Skeletal muscle cell (primary cell): ENCODE measurements at places on chromosomes 16 and 17.
A peak's percentile ranks its signal among the peaks of the same experiment; 100 is the strongest.

DNA sequence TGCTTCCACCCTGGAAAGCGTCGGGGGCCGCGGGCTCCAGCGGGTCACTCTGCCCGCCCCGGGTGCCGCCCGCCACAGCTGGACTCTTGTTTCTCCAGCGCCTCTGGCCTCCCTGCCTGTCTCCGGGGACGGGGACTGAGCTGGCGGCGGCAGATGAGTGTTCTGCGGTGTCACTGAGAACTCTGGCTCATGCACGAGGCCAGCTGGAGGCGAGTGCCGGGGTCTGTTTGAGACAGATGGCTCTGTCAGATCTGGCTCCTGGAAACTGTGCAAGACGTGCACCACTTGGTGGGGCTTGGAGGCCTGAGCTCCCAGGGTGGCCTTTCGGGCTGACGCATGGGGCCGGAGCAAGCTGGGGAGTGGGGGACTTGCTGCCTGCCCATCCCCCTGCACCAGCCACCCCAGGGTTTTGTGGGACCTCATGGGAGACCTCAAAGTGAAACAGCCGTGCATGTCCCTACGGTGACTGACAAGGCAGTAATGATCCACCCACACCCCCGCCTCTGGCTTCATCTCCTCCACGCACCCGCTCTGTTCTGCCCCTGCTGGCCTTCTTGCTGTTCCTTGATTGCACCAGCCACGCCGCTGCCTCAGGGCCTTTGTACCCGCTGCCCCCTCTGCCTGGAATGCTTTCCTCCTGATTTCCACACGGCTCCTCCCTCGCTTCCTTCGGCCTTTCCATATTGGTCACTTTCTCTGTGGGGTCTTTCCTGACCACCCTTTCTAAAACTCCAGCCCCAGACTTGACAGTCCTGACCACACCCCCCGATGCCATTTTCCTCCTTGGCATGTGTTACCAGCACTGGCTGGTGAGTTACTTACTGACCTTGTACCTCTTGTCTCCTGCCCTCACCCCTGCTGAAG lies 174.9 kb upstream of the CIBAR2 start:
- peak; percentile 27 for DNase-seq

- DNase-seq: no peak
Measured at GRCh38 chr16:86775511-86775921, 197.2 kb downstream of the FOXL1 start.

DNA sequence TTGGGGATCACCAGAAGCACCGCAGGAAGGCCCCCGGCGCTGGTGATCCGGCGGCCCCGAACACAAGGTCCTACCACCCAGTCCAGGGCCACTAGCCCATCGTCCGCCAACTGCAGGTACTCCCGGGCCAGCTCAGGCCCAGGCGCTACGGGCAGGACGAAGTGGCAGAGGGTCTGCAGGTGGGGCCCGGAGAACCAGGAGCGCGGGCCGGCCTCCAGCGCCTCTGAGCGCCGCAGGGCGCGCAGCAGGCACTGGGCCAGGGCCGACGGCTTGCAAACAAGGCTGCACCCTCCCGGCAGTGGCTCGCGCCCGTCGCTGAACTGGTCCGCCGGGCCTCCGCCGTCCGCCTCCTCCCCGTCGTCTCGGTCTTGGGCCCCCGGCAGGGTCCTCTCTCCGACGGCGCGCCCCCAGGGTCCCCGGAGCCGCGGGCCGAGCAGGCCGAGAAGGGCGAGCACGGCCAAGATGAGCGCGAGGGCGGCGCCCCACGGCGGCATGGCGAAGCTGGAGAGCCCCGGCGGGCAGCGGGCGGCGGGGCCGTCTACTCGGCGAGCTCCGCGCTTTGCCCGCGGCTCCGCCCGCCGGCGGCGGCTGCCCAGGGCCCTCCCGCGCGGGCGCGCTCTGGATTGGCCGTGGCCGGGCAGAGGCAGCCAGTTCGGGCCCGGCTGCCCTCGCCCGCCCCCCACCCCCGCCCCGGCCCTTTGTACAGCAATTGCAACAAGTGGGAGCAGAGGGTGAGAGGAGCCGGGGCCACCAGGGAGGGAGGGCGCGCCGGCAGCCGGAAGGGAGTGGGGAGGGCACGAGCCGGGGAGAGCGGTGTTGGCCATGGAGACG lies at the start of gene ABHD15:
ABHD15 (minus strand) TSS at position 565 of the 831 bp plus-strand sequence; CDS start at position 494, 71 bp downstream.
- DNase-seq: no peak

DNA sequence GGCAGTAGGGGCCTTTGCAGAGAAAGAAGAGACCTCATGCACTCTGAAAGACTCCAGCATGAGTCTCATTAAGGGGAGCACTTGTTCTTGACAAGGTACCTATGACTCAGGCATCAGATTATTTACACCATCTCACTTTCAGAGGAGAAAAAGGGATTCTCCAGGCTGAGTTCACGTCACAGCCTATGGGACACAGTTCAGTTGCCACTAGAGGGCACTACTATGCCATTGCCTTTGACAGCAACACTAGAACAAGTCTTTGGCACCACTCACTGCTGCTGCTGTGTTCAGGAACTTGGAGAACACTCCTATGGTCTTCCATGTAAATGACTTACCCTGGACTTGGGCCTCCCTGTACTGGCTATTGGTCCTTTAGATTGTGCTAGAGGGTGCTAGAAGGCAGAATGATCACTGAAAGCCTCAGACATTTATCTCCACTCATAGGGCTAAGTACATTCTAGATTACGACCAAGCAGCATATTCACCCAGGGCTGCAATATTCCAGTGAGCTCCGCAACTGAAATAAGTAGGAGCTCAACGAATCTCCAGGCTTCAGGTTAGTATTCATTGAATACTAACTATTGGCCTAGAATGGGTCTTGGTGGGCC lies 225.1 kb upstream of the CA10 start:
- DNase-seq: no peak

DNA sequence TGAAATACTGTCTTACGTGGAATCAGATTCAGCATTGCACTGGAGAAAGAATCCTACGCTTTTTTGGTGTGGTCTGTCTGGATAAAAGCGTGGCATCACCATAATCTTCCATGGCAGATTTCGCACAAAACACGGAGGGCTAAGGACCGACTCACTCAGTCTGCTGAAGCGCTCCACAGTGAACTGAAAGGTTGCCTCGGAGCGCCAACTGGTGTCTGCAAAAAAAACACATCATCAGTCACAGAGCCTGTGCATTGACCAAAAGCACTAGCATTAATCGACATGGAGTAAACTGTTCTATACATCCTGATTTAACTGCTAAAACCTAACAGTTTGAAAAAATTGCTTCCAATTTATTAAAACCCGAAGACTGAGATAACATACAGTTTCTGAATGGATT lies 40.5 kb downstream of the USP7 start:
- DNase-seq: no peak

- DNase-seq: no peak
Measured at GRCh38 chr17:55038291-55038690, 69.7 kb downstream of the STXBP4 start.

DNA sequence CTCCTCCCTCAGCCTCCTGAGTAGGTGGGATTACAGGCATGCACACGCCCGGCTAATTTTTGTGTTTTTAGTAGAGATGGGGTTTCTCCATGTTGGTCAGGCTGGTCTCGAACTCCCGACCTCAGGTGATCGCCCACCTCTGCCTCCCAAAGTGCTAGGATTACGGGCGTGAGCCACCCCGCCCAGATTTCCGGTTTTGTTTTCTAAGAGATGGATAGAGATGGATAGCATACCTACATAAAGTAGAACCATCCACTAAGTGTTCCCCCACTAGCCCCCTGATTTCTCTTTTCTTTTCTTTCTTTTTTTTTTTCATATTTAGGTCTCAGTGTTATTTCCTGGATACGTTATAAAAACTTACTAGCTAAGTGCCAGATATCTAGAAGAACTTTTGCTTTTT lies 2.0 kb downstream of the WSB1 start:
- DNase-seq: no peak

GRCh38 chr17:17516941-17517720 lies 20.9 kb upstream of the RASD1 start:
- no peak for DNase-seq

DNA sequence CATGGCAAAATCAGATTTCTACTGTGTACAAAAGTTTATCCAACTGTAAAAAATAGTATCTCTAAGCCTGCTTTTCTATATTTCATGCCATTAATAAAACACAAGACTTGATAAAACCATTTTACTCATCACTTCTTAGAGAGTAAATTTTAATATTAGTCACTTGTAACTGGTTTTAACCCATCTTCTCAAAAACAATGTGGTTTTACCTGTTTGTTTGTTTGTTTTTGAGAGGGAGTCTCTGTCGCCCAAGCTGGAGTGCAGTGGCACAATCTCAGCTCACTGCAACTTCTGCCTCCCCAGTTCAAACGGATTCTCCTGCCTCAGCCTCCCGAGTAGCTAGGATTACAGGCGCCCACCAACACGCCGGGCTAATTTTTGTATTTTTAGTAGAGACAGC lies 32.1 kb downstream of the UBE2G1 start:
- no peak for DNase-seq

- no peak for DNase-seq
Measured at GRCh38 chr16:30354423-30355143, 525 bp downstream of the CD2BP2 start.

GRCh38 chr16:80723091-80723490 lies 81.3 kb downstream of the CDYL2 start:
- DNase-seq: no peak

DNA sequence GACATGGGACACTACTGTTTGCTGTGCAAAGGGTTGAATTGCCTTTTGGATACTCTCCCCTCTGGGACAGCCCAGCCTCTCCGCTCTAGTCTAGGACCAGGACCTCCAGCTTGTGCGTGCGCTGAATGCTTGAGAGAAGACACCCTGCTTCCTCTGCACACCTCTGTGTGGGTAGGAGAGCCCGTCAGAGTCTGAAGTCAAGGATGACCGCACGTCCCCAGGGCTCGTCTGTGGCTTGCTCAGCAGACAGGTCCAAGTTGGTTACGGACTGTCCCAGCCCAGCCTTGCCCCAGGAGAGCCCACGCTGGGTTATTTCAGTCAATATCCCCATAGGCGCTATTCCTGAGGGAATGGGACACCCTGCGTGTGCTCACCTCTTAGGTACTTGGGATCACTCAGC lies 3.7 kb downstream of the C16orf89 start:
- no peak for DNase-seq

DNA sequence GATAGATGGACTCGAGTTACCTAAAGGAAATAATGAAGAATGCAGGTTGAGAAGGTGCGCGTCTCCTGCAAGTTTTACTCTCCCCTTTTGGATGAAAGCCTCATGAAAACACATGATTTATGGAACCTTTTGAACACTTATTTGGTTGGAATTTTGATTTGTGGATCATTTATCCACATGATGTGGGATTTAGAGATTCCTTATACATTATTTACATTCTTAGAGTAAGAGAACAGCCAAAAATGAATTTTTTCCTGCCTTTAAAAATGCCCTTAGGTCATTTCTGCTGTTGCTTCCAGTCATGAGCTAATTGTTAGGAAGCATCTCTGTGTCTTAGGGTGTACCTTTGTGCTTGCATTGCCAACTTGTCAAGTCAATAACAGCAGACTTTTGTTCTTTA lies 99.9 kb downstream of the RPTOR start:
- no peak for DNase-seq

- DNase-seq: no peak
Measured at GRCh38 chr16:4407543-4408322, 8.7 kb downstream of the CORO7 start.

DNA sequence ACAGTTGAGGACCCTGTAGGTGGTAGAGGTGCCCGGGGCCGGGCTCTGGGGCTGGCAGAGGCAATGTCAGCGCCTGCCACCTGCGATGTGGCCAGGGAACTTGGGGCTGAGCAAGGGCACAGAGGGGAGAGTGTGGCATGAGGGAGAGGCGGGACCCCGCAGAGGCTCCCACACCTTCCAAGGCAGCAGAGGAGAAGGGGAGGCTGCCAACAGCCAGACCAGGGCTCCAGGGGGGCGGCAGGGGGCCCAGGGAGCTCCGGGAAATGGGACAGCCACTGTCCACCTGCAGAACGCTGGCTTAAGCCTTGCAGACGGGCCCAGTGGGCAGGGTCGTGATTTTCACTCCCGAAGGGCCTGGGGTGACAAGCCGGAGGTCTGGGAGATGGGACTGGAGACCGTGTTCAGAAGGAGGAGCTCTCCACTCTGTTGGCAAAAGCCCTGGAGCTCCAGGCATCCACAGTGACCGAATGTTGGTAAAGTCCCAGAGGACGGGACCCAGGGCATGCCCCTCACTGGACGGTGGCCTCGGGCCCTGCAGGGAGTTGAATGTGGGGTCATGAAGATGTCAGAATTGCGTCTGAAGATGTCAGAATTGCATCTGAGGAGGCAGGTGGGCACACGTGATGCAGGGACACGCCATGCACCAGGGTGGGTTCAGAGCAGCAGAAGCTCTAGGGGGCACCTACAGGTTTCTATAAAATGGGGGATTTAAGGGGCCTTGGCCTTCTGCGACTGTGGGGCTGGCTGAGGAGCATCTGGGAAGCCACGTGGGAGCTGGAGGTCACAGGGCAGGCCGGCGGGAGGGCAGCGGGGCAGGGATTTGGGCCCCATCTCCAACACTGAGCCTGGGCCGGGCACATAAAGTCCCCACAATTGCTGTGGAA lies 18.6 kb downstream of the CD7 start:
- DNase-seq: no peak

- no peak for DNase-seq
Measured at GRCh38 chr17:78925234-78925633, at the start of gene TIMP2. Gene TIMP2, minus strand, starts transcription at chr17:78925387. Its CDS starts 299 bp downstream, at chr17:78925088.

DNA sequence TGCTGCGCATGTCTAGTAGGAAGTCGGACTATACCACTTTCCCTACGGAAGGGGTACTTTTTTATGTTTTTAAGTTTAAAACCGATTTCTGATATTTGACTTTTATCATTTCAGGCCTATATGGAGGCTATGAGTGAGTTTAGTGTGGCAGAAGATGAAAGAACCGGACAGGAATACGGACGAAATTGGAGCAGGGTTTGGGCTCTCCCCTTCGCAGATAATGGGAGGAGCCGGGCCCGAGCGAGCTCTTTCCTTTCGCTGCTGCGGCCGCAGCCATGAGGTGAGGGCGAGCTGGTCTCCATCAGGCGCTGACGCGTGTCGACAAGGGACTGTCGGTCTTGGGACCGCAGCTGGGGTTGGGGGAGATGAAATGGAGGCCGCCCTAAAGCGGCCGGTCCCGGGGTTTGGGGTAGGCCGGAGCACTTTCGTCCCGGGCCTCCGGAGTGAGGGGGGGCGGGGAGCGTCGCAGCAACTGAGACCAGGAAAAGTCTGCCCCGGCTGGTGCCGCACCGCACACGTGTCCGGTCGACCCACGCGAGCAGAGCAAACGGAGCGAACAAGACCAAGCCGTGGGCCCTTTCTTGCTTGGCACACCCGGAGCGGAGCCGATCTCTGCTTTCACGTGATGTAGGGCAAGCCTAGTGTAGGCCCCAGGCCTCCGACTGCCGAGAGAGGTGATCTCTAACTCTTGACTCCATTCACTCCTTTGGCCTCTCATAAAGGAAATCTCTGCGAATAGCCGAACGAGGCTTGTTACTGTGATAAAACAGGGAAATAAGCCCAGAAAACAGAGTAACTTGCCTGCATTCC lies at the start of gene RPL19:
RPL19 (plus strand) TSS at position 214 of the 810 bp plus-strand sequence; CDS start at position 276, 62 bp downstream.
- DNase-seq: no peak

GRCh38 chr16:12150600-12150999 lies 174.1 kb downstream of the SNX29 start:
- DNase-seq: no peak
